ENCODE measurements at places on chromosomes 11 and 22.
A peak's percentile ranks its signal among the peaks of the same experiment; 100 is the strongest.

- DNase-seq = no peak
Observed at GRCh38 chr22:24310969-24311368, 40.3 kb downstream of the SPECC1L start.

GRCh38 chr22:24473284-24473683 lies 21.8 kb upstream of the UPB1 start:
- DNase-seq = no peak

DNA sequence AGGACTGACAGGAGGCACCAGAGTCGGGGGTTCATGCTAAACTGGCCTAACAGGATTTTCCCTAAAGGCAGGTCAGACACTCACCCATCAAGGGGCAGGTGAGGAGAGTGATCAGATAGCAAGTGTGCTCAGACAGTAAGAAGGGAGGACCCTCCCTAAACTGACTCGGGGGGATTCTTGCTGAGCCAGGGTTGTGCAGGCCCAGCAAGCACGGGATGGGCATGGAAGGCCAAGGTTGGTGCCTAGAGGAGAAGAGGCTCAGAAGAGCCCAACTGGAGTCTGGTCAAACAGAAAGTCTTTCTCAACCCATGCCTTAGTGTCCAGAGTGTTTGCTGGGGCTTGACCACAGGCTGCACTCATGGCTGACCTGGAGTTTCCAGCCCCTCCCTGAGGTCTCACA lies 6.2 kb upstream of the APOL1 start:
- DNase-seq = no peak

- DNase-seq = no peak
Observed at GRCh38 chr22:47996446-47996857, 1234.0 kb downstream of the TBC1D22A start.

GRCh38 chr11:102267609-102268008 lies 49.7 kb upstream of the BIRC3 start:
- DNase-seq = peak; percentile 49

GRCh38 chr22:43992331-43992821 lies 31.7 kb upstream of the PARVB start:
- no peak for DNase-seq

DNA sequence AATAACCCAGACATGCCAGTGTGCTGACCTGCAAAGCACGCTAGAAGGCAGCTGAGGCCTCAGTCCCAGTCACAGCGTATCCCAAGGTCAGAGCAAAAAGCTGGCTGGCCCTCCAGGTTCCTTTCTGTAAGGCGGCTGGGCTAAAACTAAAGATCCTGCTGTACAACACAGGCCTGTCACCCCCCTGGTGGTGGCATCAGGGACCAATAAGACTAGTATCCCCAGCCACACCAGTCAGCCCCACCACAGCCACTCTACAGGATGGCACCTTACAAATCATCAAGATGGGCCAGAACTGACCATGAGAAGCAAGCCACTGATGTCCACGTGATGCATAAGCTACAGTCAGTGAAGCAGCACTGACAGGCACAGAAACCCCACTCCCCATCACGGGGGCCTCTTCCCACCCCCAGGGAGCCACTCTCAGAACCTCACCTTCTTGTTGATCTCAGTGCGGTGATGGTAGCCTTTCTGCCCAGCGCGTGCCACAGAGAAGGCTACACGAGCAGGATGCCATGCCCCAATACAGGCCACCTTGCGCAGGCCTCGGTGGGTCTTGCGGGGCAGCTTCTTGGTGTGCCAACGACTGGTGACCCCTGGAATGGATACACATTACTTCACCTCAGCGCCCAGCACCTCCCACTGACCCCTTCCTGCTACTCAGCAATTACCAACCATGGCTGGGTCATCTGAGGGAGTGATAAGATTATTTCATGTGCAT lies 5.0 kb downstream of the RPL3 start:
- no peak for DNase-seq

DNA sequence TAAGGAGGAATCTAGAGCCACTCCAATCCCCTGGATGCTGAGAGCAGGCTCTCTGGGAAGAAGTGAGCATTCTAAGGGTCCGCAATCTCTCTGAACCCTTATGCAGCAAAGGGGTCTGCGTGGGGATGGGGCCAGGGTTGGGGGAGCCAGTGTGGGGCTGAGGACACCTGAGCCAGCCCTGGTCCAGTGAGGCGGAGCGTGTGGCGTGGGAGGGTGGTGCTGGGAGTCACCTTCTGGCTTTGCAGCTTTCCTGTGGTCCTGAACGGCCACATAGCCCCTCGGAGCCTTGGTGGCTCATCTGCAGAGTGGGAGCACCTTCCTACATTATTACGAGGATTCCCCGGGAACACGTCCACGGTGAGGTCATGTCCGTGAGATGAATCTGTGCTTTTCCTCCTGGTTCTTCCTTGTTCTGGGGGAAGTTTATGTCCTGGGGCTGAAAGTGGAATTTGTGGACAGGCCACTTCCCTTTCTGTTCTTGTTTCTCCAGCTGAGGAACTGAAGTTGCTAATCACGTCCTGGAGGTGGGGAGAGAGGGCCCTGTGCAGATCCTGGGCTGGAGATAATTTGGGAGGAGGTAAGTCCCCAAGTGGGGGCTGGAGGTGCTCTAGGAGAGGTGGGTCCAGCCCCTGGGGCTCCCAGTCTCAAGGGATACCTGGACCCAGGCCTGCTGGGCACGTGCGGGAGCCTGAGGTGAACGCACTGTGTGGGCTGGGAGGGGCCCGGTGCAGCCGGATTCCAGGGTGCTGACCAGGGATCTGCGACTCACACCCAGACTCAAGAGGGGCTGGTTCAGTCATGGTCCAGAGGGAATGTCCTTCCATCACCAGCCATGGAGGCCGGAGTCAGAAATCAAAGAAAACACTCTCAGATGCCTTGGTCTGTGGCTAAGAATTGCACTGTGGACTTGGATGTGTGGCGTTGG lies 6.1 kb downstream of the MRGPRE start:
- DNase-seq = no peak

DNA sequence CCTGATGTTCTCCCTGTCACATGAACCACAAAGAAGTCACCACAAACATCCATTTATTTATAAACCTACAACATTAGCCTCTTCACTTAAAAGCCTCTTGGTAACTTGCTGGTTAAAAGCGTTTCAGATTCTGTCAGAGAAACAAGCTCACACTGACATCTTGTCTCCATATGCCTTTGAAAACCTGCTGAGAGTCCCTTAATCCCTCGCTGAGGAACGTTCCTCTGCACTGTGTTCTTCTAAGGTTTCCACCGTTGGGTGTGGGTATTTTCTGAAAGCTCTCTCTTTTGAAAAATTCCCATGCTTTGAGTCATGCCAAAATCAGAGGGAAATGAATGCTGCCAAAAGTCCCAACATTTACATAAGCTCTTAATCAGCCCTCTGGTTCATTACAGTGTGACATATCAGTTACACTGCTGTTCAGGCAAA lies 149.8 kb downstream of the CCDC34 start:
- DNase-seq = peak; percentile 54

DNA sequence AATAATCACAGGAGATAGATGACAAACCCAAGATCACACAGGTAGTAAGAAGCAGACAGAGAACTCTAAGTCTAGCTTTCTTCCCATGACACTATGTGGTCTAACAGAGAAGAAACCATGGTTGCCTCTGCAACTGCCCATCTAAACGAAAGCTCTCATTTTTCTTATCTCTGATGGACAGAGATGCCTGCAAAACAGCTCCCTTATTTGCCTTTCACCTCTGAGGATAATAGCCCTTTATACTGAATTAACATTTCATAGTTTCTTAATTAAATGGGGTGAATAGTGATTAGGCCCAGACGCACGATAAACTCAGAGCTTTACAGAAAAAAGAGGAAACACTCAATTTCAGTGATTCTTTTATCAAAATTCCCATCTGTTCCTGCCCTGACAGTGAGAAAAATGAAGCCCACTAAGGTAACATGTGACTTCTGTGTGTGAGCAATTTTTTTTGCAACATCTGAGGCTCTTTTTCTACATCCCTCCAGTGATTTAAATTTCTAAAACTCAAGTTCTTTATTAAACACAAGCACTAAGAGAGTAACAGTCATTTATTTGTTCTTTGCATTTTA lies 24.6 kb downstream of the OR2AG2 start:
- no peak for DNase-seq

DNA sequence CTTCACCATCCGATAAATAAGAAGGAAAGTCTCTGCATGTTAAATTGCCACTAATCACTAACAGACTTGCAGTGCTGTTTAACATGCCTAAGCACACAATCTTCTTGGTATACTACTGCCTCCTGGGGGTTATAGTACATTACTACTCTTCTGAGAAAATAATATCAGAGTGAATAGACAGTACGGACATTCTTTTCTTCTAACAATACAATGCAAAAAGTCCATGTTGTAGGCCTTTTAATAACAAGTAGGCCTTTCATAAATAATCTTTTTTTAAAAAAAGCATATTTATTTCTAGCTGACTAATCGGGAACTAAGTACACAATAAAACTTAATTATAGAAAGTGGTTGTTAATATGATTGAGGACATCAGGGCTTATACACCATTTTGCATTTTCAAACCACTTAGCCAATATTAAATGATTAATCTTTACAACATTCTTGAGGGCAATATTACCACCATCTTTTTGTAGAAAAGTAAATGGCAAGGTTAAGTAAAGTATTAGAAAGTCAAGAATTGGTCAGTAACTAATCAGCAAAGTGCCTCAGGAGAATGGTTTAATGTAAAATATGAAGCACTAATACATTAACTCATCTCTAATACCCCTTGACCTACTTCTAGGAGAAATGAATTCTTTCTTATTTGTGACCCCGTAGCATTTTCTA lies 84.7 kb downstream of the TTC28 start:
- peak; percentile 65 for DNase-seq

- DNase-seq = no peak
Observed at GRCh38 chr11:75186999-75187398, 36.1 kb downstream of the SLCO2B1 start.

GRCh38 chr11:12182676-12183541 lies 72.5 kb downstream of the MICAL2 start:
- DNase-seq = peak; percentile 85

DNA sequence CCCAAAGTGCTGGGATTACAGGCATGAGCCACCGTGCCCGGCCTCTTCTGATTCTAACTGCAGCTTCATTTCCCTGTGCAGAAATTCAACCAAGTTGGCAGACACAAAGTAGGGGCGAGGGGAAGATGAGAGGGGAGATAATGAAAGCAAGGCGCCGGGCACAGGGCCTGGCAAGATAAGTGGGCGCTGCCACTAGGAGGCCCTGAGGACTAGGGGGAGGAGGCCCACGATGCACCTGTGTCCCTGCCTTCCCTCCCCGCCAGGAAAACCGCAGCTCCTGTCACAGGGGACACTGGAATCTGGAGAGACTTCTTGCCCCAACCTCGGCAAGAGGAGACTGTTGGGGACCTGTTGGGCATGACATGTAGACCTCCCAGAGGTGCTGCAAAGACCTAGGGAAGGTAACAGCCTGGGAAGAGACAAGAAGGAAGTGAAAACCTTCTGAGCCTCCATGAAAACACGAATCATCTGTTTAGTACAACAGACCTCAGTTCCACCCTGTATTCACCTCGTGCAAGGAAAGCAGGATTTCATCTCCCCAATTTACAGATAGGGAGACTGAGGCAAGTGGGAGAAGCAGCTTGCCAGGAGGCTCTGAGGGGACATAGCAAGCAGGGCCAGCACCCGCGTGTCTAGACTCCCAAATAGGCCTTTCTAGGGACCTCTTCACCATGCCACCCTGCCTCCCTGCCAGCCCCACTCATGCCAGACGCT lies 3.1 kb upstream of the LGALS1 start:
- no peak for DNase-seq

GRCh38 chr11:61709110-61709509 lies 28.9 kb downstream of the DAGLA start:
- no peak for DNase-seq

- DNase-seq = no peak
Observed at GRCh38 chr11:104728927-104729326, 169.3 kb downstream of the CASP12 start.

GRCh38 chr11:80837051-80837450 lies 1396.2 kb upstream of the TENM4 start:
- DNase-seq = no peak

- DNase-seq = no peak
Observed at GRCh38 chr11:125173556-125173955, 9.0 kb downstream of the PKNOX2 start.

GRCh38 chr11:108786281-108786990 lies 121.6 kb downstream of the DDX10 start:
- DNase-seq = no peak

DNA sequence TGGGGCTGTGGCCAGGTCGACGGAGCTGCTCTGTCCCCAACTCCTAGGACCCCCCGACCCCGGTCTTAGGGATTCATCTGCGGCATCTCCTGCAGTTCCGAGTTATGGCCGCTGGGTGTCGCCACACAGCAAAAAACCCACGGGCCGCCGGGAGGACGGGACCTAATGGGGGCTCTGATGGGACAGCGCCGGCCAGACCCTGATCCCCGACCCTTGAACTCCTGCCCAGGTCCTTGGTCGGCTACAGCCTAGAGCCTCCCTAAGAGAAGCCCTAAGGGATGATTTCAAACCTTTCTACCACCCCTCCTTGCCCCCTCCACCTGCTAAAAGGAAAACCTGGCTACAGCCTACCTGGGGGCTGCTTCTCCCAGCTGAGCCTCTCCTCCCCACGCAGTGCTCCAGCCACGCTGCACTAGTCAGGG lies 30.8 kb upstream of the LRRC10B start:
- DNase-seq = peak; percentile 70

DNA sequence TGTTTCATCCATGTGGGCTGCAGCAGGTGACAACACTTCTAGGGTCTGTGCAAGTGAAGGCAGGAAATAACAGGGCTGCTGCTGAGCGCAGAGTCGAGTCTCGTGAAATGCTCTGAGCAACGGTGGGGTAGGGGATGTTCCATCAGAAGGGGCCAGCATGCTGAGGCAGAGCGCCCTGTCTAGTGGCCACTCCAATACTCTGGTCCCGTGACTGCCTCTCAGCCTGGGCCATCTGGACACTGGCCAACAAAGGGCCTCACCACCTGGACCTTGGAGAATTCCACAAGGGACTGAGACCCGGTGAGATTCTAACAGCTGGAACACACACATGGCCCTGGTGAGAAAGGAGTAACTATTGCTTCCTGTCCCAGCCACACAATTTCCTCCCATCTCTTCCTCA lies 375.7 kb downstream of the SHANK2 start:
- no peak for DNase-seq

DNA sequence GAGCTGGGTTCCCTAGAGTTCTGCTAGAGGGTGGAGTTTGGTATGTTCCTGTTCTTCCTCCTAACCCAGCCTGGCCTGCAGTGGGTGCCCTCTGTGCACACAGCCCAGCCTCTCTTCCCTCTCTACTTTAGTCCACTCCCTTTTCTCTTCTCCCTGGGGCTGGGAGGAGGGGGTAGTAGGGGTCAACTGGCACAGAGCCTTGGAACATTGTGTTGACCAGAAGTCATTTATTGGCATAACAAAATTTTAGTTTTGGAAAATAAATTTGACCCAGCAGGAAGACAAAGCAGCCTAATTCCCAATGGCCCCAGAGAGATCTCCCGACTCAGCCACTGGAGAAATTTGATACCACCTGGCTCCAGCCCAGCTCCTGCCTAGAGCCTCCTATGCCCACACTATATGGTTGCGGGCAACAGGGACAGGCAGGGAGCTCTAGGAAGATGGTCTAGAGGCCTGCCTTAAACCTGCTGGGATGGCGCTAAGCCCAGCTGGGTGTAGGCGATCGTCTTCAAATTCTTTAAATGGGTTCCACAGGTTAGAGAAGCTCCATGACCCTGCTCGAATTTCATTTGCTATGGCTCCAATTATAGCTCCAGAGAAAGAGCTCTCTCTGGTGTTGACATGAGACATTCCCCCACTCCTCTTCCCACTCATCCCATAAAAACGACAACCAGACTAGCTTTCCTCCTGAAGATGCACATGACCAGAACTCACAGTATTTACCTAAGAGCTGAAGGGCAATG lies 9.9 kb downstream of the PCSK7 start:
- DNase-seq = no peak

Data from urothelium cell line (cell line).